ENCODE measurements at places on chromosomes 6 and 20.

DNA sequence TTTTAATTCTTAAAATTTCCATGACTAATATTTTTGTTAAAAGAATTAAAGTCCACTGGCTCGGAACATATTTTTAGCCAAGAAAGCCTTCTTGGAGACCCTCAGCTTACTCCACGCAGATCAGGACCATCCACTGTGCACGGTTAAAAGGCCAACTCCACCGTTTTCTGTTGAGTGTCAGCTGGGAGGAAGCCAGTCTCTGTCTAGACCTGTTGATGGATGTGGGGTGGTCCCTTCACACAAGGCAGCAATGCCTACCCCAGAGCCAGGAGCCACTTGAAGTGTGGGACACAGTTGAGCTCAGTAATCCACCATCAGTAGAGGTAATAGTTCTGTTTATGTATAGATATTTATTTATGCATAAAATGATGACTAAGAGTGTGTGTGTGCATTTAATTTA is 19.9 kb upstream of the QKI start:
- DNase-seq, result no peak

DNA sequence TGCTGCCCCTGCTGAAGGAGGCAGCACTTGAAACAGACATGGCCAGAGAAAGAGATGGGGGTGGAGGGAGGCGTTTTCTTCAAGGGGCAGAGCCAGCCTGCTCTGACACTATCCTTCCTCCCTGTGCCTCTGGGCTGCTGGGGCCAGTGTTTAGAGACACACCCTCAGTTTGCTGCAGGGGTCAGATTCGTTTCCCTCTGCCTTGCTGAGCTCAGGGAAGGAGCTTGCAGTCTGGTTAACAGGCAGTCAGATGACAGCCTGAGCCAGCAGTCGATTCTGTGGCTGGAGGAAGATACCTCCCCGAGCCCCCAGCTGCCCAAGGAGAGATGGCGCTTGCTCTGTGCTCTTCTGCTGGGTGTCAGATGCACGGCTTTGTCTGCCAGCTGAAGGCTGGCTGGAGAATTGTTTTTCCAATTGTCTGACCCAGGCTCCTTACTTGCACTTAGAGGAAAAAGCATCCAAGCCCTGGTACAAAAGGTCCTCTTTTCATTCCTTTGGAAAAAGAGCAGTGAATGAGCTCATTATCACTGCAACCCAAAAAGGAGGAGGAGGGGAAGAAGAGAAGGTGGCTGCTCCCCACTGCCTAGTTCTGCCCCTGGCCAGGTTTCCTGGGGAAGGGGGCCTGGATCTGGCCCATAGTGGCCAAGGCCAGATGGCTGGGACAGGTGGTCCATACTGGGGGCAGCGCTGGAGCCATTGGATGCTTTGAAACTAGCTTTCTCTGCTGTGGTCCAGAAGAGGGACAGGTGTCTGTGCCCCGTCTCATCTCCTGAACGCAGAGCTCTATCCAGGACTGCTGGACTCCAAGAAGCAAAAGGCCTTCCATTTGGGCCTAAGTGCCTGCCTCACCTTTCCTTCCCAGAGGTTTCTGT is 88.2 kb downstream of the TCP11 start:
- DNase-seq, result no peak

DNA sequence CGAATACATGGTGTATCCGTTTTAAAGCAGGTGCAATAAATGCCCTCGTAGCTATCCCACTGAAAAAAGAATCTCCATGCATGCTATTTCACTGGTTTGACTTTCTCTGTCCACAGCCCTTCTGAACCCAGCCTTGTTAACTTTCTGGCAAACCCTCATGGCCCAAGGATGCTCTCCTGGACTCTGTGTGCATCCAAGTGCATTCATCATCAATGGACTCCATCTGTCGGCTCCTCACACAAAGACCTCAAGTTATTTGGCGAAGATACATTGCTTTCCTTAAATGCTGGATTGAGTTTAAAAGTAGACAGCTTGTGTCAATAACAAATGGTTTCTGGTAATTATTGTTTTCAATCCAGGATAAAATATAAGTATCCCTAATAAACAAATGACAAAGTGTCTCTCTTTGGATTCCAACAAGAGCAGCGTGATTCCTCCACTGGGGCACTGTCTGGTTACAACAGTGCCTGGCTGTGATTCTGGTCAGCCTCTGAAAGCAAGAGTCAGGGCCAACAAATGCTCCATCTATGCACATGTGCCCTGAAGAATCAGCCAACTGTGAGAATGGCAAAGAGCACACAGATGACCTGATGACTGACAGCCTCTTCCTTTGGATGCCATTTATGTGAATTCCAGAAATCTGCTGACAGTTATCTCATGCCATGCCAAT is 55.7 kb downstream of the FYN start:
- no peak for DNase-seq

DNA sequence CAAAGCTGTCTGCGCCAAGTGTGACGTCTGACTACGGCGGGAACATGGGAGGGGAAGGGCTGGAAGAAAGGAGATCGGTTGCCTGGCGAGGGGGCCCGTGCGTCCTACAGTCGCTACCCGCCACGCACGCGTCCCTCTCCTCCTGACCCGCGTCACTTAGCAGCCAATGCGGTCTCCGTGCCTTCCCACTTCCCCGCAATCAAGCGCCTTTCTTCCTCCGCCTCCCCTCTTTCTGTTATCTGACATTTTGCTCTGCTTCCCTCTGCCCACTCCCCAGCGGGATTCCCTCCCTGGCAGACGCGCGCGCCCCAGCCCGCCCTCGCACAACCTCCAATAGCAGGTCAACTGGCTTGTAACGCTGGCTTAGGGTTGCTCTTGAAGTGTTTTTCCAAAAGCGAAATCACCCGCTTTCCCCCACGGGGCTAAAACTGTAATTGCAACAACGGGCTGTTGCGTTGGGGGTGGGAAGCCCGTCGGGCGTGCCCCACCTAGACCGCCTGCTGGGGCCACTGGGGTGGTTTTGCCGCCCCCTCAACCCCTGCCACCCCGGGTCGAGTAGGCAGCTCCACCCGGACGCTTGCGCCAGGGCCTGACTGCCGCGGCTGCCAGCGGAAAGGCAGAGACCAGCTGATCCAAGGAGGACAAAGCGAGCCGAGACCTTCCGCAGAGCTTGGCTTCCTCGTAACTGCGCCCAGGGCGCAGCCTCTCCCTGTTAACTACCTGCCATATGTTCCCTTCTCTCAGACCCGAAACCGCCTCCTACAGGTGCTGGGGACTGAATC is 6.2 kb upstream of the SOX4 start:
- DNase-seq, result no peak

GRCh38 chr6:124830506-124830905 is 131.7 kb upstream of the RNF217 start:
- DNase-seq, result no peak

DNA sequence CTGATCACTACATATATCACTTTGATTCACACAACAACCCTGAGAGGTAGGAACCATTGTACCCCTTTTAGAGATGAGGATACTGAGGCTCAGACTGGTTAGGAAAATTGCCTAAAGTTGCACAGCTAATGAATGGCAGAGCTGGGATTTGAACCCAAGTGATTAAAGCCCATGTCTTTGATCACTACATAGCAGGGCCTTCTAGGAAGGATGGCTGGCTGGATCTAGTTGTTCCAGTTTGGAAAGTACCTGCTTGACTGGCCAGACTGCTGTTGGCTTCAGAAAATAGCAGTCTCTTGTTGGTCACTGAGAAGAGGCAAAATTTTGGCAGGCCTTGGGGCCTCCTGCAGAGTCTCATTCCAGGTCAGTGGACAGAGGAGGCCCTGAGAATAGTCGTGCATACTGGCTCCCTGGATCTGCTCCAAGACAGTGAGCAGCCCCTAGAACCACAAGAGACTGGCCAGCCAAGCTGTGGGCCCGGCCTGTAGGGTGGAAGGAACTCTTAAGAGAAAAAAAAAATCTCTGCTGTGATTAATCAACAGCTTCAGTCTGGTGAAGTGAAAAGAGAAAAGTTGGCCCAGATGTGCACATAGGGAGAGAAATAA is 17.5 kb downstream of the PPARD start:
- DNase-seq, result no peak

DNA sequence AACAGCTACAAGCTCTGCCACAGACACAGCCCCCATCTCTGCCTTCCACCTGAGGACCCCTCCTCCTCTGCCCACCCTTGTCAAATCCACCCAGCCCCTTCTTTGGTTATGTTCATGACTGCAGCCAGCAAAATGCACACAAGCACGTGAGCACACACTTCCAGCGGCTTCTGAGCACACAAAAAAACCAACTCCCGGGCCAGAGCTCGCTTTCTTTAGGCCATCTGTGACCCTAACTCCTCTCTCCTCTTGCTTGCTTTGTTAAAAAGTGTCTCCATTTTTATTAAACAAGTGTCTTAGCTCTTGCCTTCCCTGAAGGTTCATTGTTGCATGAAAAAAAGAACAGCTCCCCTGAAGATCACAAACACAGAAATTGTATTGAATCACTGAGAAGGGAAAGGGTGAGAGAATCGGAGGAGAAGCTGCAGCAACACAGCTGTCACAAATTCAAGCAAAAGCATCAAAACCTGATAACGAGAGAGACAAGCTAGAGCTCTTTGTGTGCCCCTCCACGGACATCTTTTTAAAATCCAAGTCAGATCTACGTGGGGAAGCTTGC is 142.1 kb downstream of the CD83 start:
- DNase-seq, result no peak

DNA sequence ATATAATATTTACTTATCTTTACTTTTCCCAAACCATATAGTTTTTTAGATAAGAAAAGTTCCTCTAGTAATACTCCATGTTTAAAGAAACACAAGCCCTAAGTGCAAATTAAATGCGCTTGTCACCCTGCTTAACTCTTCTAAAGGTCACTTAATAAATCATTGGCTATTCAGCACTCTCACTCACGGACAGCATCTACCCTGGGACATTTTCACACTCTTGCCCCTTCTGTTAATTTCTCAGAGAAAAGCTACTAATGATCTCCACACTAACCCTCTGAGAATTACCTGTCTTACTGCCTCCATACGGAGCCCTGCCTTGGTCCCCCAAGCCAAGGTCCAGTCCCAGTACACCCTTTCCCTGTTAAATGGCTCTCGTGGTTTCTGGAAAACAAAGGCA is 102.2 kb downstream of the NRN1 start:
- no peak for DNase-seq

DNA sequence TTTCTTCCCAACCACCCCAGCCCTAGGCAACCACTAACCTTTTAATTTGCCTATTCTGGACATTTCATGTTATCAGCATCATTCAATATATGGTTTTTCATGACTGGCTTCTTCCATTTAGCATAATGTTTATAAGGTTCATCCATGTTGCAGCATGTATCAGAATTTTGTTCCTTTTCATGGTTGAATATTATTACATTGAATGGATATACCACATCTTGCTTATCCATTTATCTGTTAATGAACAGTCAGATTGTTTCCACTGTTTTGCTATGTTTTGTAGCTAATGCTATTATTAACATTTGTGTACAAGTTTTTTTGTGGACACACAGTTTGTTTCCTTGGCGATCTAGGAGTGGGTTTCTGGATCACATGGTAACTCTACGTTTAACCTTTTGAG is 3.0 kb upstream of the DNAAF9 start:
- no peak for DNase-seq

DNA sequence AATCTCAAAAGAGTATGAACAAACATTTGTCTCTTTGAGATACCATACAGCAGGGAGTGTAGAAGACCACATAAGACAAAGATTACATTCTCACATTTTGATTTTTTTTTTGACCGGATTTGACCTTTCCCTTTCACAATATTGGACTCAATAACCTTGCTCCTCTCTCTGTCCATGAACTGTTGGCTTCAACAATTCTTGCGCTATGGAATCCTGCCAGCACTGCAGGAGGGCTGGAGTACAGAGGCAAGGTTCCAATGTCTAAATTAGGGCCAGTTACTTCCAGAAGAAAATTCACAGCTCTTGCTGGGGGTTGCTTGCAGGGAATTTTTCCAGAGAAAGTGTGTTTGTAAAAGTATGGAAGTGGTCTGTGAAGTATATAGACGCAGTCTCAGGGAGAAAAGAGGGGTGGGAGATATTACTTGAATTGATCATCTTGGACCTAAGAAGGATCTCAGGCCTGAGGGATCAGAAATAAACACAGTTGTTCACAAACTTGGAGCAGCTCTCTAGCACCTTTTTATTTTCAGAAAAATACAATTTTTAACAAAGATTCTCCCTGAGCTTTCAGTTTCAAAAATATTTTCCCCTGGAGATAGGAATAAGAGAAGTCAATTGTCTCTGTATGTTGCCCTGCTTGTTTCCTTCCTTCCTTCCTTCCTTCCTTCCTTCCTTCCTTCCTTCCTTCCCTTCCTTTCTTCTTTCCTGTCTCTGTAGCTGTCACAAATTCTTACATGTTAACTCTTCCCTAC is 765.9 kb downstream of the BCKDHB start:
- DNase-seq, result no peak

GRCh38 chr20:51176876-51177275 is 154.0 kb upstream of the KCNG1 start:
- no peak for DNase-seq

GRCh38 chr6:154057098-154057497 is 18.1 kb downstream of the OPRM1 start:
- no peak for DNase-seq

DNA sequence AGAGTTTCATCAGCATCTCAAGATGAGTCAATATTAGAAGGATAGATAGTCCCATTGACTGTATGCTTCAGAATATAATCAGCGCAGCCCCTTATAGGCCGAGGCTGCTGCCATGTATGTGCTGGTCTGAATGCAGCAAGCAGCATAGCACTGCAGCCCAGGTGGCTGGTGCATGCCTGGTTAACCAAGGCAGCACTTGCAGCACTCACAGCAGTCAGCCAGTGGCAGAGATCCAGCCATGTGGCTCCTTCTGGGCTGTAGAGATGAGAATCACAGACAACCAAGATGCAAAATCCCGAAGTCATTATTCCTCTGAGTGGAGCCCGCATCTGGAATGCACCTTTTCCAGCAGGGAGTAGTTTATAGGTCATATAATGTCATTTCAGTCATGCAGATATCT is 251.9 kb downstream of the UST start:
- no peak for DNase-seq

GRCh38 chr6:110524305-110524704 is 47.9 kb upstream of the SLC22A16 start:
- DNase-seq, result no peak

GRCh38 chr20:21353236-21353635 is 44.1 kb downstream of the NKX2-4 start:
- no peak for DNase-seq

- no peak for DNase-seq
These were observed 4.4 kb upstream of the IBTK start for GRCh38 chr6:82251942-82252341.

DNA sequence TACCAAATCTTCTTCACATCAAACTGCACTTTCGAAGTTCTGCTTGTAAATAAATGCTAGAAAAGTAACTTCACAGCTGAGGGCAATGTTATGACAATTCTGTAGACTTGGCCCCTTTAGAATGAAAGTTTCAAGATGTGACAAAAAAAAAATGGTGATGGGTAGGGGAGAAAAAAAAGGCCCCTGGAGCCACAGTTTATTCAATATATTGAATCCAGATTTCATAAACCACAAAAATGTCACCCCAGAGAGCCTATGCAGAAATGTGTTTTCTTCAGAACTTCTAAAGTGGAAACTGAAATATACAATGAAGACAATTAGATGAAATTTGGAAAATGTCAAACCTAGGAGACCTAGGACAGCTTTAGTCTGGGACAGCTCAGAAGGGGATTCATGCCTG is 143.1 kb downstream of the EDN3 start:
- DNase-seq, result no peak

- no peak for DNase-seq
These were observed 1274.9 kb upstream of the GJE1 start for GRCh38 chr6:140857739-140858380.

Data from effector CD8-positive, alpha-beta T cell (primary cell).